ENCODE measurements at places on chromosomes 12 and 14.

DNA sequence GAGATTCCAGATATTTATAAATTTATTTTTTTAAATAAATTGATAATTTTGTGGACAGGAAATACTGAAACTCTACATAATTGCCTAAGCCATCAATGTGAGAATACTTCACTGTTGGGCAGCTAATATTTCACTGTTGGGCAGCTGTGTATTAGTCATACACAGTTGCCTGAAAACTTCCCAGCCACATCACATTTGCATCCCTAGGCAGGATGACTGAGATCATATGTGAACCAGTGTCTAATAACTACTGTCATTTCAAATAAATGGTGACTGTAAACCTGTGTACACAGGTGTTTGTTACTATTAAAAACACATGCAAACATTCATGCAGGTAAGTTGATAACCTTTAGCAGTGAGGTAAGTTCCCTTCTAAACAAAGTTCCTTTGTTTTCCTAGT, 43.9 kb downstream of the TMTC3 start:
- DNase-seq = peak; percentile 26

- no peak for DNase-seq
Measured at GRCh38 chr12:69575346-69575745, 9.9 kb upstream of the CCT2 start.

GRCh38 chr12:29545102-29545467, 47.6 kb upstream of the OVCH1 start:
- no peak for DNase-seq

DNA sequence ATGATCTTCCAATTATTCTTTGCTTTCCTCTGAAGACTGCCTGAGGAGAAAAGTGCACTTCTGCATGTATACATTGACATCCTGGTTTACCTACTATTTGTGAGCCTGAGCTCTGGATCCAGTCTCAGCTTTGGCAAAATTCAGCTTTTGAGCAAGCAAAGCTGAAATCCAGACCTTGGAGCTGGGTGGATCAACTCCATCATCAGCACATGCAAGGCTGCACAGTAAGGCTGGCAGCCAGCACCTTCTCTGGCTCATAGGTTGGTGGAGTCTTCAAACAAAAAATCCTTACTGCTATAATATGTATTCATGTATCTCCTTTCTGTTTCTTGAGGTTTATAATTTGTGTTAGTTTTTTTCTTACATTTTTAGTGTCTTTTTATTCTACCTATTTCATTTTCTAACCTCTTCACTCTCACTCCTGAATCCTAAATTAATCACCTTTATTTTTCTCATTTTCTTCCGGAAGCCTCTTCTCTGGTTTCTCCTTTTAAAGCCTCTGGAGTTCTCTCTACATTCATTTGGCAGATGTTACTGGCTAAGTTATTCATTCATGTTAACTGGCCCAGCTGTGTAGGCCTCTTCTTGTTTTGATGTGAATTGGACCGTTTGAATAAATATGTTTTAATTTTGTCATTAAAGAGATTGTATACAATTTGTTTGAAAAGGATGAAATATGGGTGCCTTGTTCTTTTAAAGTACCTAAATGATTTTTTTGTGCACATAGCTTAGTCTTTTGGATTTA, 224.8 kb downstream of the DACT1 start:
- no peak for DNase-seq

- DNase-seq = no peak
Measured at GRCh38 chr12:29281371-29282005, 99.5 kb downstream of the ERGIC2 start.

GRCh38 chr12:2356601-2357125, 303.9 kb downstream of the CACNA1C start:
- DNase-seq = no peak

DNA sequence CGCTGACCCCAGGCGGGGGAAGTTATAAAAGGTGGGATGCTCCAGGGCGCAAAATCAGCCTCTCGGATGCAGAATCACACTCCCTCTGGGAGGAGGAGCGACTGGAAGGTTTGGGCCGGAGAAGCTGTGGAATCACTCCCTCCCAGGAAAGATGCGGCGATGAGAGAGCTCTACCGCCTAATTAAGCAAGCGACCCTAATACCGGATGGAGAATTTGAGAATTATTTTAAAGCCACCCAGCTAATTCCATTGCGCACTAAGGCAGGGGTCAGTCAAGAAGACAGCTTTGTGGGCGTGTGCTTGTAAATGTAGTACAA, 1.9 kb downstream of the COL2A1 start:
- DNase-seq = no peak

GRCh38 chr12:25332143-25332542, 81.4 kb upstream of the KRAS start:
- DNase-seq = no peak

DNA sequence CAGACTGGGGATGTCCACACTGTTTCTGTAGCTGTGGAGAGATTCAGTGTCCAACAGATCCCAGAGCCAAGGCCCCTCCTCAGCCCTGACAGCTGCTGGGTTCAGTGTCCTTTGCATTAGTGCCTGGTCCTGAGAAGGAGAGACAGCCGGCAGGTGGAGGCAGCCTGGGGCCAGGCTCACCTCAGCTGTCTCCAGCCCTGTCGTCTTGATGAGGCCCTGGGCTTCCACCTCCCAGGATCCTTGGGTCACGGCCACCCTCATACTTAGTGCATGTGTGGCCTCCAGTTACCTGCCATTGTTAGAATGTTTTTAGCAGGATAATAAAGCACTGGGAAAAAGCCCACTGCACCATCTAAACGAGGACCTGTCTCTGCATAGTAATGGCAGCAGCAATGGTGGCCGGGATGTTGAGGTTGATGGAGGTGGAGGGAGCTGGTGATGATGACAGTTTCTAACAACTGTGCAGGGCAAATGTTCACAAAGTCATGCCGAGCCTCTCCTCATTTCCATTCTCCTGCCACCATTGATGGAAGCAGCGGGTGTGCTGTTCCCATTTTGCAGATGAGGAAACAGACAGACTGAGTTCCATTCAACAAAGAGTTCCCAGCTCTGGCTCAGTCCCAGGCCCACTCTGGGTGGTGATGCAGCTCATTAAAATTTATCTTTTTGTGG, 17.7 kb downstream of the ASB2 start:
- no peak for DNase-seq

DNA sequence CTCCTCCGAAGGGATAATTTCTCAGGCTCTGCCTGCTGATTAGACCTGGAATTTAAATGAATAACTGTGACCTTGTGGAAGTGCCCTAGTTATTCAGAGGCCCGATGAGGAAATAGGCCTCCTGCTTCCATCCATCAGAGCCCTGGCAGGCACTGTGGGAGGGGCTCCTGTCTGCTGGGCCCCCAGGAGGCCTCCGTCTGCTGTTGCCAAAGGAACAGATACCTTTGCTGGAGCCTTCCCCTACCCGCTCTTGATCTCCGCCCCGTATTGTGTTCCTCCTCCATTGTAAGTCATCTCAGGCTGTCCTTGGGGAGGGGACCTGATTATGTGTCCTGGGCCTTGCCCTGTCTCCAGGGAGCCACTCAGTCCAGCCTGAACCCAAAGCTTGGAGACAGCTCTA, 112.3 kb downstream of the NRXN3 start:
- no peak for DNase-seq

DNA sequence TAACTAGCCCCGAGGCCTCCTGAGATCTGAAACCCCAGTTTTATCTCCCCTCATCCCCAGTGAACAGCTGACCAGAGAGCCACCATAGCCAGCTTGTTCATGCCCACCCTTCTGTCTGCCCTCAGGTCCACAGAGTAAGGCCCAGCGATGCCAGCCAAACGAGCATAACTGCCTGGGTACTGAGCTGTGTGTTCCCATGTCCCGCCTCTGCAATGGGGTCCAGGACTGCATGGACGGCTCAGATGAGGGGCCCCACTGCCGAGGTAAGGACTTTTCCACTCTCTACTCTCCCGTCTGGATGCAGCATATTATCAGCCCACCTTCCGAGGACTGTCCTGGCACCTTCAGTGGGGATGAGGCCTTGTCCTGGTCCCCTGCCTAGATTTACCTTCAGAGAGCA, 6.2 kb downstream of the LRP1-AS start:
- no peak for DNase-seq
